ENCODE measurements at places on chromosomes 12 and 14.

GRCh38 chr12:125583071-125583470, 517.8 kb downstream of the AACS start:
- no peak for DNase-seq

- DNase-seq, result no peak
These were observed 70.0 kb upstream of the BICD1 start for GRCh38 chr12:32036477-32037263.

DNA sequence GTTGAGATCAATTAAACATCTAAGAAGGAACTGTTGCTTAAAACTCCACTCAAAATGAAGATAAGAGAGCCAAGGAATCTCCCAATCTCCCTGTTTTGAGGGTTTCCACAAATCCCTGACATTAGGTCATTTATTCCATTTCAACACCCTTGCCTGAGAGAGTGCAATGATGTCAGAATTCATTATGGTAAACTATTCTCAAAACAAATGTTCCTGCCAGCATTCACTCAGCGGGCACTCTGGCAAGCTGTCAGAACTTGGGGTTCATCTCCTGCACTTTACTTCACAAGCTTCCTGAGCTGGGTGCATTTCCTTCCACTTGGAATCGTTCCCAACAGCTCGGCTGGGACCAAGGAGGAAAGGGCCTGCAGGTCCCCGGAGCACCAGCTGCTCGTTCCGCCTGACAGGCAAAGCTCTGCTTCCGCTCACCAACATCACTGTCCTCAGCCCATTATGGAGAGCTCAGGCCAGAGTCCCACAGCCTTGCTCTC, 117.8 kb downstream of the TTC7B start:
- no peak for DNase-seq

- DNase-seq, result no peak
These were observed 238.1 kb downstream of the FOXN3 start for GRCh38 chr14:89178800-89179535.

- peak; percentile 60 for DNase-seq
These were observed at the start of gene TCP11L2 for GRCh38 chr12:106302401-106303201. Gene TCP11L2 (plus strand): TSS chr12:106302733. CDS start chr12:106311076, 8,343 bp downstream.

DNA sequence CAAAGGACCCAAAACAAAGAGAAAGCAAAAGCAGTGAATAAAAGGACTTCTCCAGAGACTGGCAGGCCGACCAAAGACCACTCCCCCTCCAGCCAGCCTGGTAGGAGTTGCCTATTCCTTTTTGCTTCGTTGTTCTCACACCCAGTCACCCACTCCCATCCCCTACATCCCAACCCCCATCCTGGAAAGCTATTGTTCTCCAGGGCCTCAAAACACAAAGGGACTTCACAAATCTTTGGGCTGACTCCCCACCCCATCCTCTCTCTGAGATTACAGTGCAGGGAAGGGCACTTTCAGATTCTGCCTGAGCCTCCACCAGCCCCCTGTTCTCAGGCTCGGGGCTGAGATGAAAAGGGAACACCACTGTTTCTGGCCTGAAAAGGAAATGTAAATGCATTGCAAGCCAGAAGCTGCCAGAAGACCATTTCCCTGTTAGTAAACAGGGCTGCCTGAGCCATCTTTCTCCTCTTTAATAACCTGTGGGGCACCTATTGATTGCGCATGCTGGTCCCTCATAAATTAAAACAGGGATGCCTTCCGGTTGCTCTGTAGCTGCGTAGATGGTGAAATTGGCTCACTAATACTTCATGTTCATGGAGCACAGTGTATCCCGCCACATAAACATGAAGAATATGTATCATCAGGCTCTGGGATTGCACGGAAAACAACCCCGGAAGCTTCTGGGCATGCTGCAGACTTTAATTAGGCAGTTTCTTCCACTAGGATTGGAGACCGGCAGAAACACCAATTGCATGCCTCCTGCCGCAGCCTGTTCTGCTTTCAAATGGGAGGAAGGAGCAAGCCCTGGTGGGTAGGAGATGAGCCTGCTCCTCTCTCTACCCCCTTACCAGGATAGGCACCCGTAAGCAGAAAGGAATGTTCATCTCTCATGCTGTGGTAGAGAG, 130.3 kb upstream of the FUT8 start:
- DNase-seq, result peak; percentile 35

- DNase-seq, result no peak
These were observed 88.9 kb downstream of the PTGER2 start for GRCh38 chr14:52402812-52403526.

DNA sequence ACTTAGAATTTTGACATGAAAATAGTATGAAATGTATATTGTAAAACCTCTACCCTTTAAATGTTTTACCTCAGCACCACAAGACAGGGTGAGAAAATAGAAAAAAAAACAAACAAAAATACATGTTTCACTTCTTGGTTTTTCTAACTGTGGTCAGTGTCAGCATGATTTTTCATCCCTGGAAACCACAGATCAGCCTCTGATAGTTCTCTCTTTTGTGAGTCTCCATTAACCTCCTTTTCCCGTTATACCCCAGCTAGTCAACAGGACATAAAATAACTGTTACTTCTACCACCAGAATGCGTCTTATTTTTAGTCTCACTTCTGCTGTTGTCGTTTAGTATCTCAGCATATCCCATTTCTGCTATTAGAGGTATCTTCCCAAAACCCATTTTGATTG, 48.3 kb upstream of the KCNMB4 start:
- no peak for DNase-seq

DNA sequence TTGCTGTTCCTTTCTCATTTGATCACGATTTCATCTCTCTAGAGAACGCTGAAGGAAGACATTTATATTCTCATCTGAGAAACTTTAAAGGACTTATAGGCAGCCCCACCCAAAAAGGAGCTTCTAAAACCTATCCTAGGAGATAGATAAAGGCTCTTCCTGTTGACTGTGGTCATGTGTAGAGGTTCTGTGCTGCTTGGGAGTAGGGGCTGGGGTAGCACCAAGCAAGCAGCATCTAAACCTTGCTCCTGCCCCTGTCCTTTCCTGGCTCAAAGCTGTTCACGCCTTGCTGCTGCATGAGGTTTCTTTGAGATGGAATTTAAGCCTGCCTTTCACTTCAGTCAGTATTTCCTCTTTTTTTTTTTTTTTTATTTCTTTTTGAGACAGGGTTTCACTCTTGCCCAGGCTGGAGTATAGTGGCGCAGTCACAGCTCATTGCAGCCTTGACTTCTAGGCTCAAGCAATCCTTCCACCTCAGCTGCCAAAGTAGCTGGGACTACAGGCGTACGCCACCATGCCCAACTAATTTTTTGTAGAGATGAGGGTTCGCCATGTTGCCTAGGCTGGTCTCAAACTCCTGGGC, 41.4 kb downstream of the RAB35 start:
- no peak for DNase-seq

DNA sequence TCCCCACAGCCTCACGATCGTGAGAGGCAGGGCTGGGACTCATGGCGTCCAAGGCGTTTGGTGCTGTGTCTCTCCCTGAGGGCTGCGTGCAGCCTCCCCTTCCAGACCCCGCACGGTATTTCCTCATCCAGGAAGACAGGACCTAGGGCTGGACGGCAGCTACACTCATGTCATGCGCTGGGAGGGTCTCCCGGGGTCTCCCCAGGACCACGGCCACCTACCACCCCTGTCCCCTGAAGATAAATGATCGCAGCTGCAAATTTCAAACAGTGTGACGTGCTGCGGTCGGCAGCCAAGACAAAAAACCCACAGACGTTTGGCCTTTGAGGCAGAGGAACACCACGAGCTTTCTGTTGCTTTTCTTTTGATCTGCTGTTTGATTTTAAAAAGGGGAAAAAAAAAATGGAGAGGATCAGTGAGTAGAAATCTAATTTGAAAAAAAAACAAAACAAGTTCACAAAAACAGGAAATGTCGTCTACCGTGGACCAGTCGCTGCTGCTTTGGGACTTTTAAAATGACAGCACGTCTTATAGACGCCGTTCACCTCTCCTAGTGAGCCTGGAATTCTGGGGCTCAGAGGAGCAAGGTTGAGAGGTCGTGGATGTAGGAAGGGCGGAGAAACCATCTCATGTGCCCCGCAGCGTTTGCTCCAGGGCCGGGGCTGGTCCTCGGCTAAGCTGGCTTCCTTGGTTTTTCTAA, 237.6 kb downstream of the SLC41A2 start:
- no peak for DNase-seq

- DNase-seq, result no peak
These were observed 208.2 kb downstream of the DAD1 start for GRCh38 chr14:22380571-22381407.

DNA sequence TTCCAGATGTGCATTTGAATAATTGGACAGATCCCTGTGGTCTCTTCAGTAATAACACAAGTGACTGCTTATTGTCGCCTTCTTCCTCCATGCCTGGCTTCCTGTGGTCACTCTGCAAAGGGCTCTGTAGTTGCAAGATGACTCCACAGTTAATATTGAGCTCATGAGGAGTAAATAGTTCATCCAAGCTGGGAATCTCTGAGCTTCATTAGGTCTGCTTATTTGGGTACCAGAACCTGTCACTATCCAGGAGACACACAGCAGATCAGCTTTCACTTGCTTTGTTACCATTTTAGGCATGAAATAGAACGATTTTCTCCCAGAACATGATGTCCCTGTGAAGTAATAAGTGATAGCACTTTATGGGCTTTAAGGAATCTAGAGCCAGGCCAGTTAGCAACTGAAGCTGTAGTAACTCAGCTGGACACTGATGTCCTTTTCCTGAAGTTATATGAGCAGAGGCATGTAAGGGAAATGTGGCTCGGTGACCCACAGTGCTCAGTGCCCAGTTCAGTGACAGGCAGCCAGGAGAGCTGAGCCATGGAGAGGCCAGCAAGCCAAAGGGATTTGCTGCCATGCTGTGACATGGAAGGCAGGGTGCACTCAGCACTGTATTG, 50.1 kb downstream of the CRADD start:
- DNase-seq, result no peak

DNA sequence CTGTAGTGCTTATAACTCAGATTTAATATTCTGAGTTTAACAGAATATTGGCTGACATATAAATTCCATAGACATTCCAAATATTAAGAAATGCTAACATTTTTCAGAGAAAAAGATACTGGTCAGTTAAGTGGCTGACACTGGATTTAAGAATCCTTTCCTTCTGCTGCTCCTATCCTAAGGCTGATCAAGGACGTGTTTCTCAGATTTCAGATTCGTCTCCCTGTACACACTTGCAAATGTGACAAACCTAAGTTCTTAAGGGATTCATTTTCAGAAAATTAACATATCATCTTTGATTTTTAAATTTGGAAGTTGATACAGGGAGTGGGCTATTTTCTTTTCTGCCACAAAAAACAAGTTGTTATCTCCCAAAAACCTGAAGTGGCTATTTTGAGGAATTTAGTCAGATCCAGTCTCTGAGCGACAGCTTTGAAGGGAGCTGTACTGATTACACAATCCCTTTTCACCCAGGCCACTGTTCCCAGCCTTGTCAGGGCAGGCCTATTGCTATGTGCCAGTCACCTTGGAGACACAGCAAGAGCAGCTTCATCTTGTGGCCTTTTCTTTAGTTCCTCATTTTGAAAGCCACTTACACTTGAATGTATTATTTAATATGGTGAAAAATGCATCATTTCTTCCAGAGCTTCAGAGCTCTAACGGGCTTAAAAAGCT, 370.6 kb downstream of the KCNH5 start:
- DNase-seq, result no peak

- DNase-seq, result peak; percentile 86
These were observed 94.1 kb downstream of the SLC25A47 start for GRCh38 chr14:100416921-100417860.

DNA sequence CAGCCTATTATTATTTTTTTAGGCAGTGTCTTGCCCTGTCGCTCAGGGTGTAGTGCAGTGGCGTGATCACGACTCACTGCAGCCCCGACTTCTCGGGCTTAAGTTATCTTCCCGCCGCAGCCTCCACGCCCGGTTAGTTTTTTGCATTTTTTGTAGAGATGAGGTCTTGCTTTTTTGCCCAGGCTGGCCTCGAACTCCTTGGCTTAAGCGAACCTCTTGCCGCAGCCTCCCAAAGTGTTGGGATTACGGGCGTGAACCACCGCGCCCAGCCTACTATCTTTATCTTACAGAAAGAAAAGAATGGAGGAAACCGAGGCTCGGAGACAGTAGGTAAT, 507 bp upstream of the PTPN11 start:
- DNase-seq, result no peak

DNA sequence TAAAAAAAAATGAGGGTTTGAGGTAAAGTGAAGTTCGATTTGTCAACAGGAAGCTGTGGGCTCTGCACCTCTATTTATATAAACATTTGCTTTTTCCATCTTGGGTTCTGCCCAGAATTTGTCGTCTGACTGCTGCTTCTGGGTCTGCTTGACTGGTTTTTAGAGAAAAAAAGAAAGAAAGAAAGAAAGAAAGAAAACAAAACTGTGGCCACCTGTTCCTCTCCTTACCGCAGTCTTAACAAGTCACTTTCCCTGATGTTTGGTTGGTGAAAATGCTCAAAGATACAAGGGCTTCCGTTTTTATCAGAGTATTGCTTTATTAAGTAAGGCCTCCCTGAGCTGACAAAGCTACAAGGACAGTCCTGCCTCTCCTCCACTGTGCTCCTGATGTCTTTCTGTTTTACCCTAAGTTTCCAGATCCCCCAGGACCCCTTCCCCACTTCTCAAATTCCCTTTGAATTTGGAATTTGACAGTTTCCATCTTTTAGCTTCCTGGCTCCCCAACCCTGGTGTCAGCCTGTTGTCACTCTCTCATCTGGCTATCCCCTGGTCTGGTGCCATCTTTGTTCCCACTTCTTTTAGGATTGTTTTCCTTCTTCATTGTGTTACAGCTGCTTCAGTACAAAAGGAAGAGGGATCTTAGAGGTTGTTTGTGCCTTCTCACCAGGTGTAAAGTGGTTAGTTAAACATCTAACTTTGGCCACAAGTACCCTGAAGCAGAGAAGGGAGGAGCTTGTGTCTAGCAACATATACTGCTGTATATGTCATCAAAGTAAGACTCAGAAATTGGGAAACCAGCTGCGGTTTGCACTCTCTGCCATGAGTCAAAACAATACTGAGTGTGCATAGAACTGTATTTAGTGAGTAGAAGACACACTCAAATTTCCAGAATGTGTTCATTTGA, 18.0 kb downstream of the MFAP5 start:
- DNase-seq, result peak; percentile 26

GRCh38 chr12:113306382-113306781, 28.5 kb downstream of the SLC8B1 start:
- DNase-seq, result peak; percentile 37

DNA sequence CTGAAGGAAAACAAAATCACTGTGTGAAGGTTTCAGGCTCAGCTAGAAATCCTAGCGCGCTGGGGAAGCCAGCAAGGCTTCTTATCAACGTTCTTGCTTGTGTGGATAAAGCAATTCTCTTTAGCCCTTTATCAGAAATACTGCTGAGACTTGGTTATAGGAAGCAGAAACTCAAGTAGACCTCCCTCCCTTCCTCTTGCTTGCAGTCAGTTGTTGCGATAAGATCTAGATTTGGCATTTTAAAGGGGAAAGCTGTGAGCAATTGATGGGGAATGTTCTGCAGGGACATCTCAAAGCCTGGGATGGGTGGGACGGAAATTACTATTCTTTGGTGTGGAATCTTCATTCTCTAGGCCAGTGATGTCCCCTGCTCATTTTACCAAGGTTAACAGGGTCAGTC, 76.4 kb upstream of the ANO4 start:
- DNase-seq, result no peak

GRCh38 chr12:91178781-91179180, 3.8 kb downstream of the DCN start:
- DNase-seq, result no peak

Data from SW480 (cell line).